B cell (primary cell): ENCODE measurements at places on chromosomes 6 and 20. TPM values are rescaled to one million over a fixed set of nuclear protein-coding genes. Genes with fewer than 3 reads are reported as not detected.

SLC44A4 gene
- total RNA-seq = not detected in 2 replicates

ENPP1 gene
- 0.07 and 0.42 TPM in 2 replicates for total RNA-seq

PBX2 gene
- total RNA-seq = 180 and 188 TPM in 2 replicates

TMEM217 gene
- 0.19 and 1.2 TPM in 2 replicates for total RNA-seq

FGD2 gene
- 352 and 360 TPM in 2 replicates for total RNA-seq

FILIP1 gene
- total RNA-seq = not detected in 2 replicates

KCNG1 gene
- total RNA-seq = 16.9 and 20.3 TPM in 2 replicates

HLA-F gene
- 895 and 911 TPM in 2 replicates for total RNA-seq

NNAT gene
- not detected in 2 replicates for total RNA-seq

ENPP5 gene
- total RNA-seq = 0.68 and 1.0 TPM in 2 replicates

OR2J3 gene
- total RNA-seq = not detected in 2 replicates

EFCAB8 gene
- 2.3 and 3.8 TPM in 2 replicates for total RNA-seq

POU5F1 gene
- total RNA-seq = 0.76 and 0.83 TPM in 2 replicates

MATN4 gene
- total RNA-seq = not detected in 2 replicates

GPX5 gene
- not detected in 2 replicates for total RNA-seq

HMGCLL1 gene
- not detected in 2 replicates for total RNA-seq

PGC gene
- total RNA-seq = not detected in 2 replicates

TNFRSF6B gene
- not detected in 2 replicates for total RNA-seq

PROKR2 gene
- not detected in 2 replicates for total RNA-seq

ASXL1 gene
- 180 and 183 TPM in 2 replicates for total RNA-seq

SYCP2 gene
- total RNA-seq = 4.5 and 4.7 TPM in 2 replicates

OXT gene
- total RNA-seq = 1.4 and 1.7 TPM in 2 replicates

RWDD1 gene
- total RNA-seq = 21.8 and 22.4 TPM in 2 replicates

CRYBG1 gene
- 47.0 and 47.2 TPM in 2 replicates for total RNA-seq

SAMD5 gene
- total RNA-seq = not detected in 2 replicates

ASIP gene
- total RNA-seq = not detected in 2 replicates

FUT9 gene
- not detected in 2 replicates for total RNA-seq

MROH8 gene
- total RNA-seq = 4.6 and 6.3 TPM in 2 replicates

GSTA1 gene
- total RNA-seq = not detected in 2 replicates

FAM209B gene
- total RNA-seq = 1.9 and 2.2 TPM in 2 replicates

AGER gene
- 36.4 and 38.8 TPM in 2 replicates for total RNA-seq

FBXO30 gene
- total RNA-seq = 9.7 and 10.2 TPM in 2 replicates

CCN6 gene
- not detected in 2 replicates for total RNA-seq

PPP1R14C gene
- total RNA-seq = not detected in 2 replicates

RPP40 gene
- total RNA-seq = 3.8 TPM in 2 replicates

TMEM200A gene
- 0.37 and 0.53 TPM in 2 replicates for total RNA-seq

RPS6KA2 gene
- total RNA-seq = 16.0 and 17.1 TPM in 2 replicates

TFAP2C gene
- total RNA-seq = not detected in 2 replicates

COL19A1 gene
- total RNA-seq = 56.9 and 61.4 TPM in 2 replicates

POLR1H gene
- total RNA-seq = 38.8 and 39.7 TPM in 2 replicates

LY86 gene
- total RNA-seq = 68.7 and 76.7 TPM in 2 replicates
